Central memory CD4-positive, alpha-beta T cell (primary cell): ENCODE measurements at places on chromosomes 1 and 21.

DNA sequence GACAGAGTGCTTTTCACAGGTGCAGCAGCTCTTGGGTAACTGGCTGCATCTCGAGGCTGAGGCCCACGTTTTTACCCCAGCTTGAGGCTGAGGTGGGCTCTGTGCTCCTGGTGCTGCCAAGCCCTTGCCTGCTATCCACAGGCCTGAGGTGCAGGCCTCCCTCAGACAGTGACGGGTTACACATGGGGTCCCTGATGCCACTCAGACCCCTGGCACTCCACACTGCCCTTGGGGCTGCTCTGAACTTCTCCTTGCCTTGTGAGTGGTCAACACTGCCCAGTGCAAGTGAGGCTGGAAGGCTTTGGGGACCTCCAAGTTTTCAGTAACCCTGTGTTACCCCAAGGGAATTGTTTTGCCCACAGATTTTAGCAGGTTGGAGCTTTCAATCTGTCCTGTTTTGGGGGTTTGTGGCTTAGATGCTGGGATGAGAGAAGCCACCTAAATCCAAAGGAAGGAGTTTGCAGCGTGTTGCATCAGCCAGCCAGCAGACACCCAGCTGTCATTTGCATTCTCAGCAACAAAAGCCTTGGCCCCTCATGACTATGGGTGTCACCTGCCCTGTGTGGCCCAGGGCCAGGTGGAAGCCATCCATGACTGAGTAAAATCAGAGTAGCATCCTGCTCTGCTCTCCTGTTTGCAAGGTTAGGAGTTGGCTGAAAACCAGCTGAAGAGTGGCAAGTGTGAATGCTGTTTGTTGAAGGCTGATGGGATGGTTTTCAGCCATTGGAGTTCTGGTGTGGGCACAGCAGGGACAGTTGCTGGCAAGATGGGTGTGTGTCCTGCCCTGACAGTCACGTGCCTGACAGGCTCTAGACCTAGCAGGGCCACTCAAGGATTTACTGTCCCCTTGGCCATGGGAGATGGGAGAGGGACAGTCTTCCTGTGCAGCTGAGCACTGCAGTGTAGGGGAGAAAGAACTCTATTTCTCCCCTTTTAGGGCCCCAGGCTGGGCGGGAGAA, 3.2 kb downstream of the RNF187 start:
- DNase-seq: no peak

- no peak for DNase-seq
Measured at GRCh38 chr1:232995189-232995588, 44.8 kb downstream of the NTPCR start.

DNA sequence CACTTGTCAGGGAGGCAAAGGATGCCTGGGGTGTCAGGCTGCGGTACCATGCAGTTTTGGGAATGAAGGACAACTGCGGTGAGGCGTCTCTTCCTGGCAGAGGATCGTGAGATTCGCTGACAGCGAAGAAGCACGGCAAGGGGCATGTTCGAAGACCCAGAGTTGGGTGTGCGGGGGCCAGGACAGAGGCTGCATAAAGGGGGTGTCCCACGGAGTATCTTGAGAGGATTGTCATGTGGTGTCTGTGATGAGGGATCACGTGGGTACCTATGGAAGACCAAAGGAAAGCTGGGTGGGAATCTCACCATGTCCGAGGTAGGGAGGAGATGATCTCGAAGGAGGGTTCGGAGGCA, 372 bp downstream of the SLC25A44 start:
- DNase-seq: no peak

DNA sequence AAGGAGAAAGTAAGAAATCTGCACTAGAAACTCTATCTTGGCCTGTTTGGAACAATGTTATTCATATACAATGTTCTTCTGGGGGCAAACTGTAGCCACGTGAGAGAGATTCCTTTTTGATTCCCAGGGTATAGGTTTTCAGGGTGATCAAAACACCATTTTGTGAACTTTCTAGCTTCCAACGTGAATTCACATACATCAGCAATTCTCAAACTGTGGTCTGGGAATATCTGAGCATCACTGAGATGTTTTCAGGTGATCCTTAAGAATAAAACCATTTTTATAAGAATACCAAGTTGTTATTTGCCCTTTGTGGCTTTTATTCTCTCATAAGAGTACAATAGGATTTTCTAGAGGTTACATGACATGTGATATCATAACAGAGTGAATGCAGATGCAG, 66.9 kb upstream of the ATP1A1 start:
- no peak for DNase-seq

- no peak for DNase-seq
Measured at GRCh38 chr1:217569021-217569420, 61.9 kb downstream of the GPATCH2 start.

DNA sequence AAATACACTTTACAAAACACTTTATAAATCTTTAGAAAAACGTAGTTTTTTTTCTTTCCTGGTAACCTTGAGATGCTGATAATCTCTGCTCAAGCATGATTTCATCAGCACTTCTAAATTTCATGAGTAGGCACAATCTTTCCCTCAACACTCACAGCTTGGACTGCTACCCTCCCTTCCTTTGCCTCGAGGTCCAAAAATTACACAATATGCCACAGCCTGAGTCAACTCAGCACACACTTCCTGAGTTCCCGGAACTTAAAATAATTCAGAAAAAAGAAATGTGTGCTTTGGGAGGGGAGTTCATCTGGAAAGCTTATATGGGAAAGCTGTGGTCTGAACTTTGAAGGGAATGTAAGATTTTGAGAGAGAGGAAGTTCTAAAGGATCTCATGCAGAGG, 5.9 kb downstream of the CLCA2 start:
- no peak for DNase-seq

- no peak for DNase-seq
Measured at GRCh38 chr1:214458541-214458940, 92.9 kb downstream of the PTPN14 start.

DNA sequence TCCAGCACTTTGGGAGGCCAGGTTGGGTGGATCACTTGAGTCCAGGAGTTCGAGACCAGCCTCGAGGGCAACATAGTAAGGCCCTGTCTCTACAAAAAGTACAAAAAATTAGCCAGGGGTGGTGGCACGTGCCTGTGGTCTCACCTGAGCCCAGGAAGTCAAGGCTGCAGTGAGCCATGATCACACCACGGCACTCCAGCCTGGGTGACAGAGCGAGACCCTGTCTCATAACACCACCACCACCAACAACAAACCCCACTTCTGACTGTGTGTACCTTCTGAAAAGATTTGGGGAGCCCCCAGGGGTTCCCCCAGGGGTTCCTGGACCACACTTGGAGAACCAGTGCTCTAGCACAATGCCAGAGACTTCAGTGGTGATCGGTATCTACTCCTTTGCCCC, 29.9 kb downstream of the NUAK2 start:
- no peak for DNase-seq

- DNase-seq: no peak
Measured at GRCh38 chr1:168560370-168560769, 16.0 kb upstream of the XCL1 start.

DNA sequence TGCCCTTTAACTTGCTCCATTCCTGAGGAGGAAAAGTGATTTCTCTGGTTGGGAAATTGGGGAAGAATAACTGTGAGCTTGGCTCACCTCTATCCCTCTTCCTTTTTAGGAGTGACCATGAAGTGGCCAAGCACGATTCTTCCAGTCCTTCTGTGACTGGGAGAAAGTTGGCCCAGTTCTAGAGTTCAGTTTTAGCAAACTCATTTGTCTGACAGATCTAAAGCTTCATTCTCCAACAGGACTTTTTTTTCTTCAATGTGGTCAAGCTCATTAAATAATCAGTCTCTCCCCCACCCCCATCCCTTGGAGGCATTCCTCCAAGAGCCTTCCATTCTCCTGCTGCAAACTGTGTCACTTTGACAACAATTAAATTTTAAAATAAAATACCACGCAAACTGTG, 6.4 kb upstream of the AGL start:
- no peak for DNase-seq

- DNase-seq: no peak
Measured at GRCh38 chr1:209344156-209344555, 239.4 kb upstream of the CAMK1G start.

- no peak for DNase-seq
Measured at GRCh38 chr21:38821959-38822682, 16.4 kb downstream of the ETS2 start.

GRCh38 chr1:195909061-195909460, 699.2 kb downstream of the KCNT2 start:
- no peak for DNase-seq

- DNase-seq: no peak
Measured at GRCh38 chr1:91891454-91891853, 5.5 kb upstream of the TGFBR3 start.

GRCh38 chr1:155210314-155211104, 2.0 kb downstream of the MTX1 start:
- no peak for DNase-seq

DNA sequence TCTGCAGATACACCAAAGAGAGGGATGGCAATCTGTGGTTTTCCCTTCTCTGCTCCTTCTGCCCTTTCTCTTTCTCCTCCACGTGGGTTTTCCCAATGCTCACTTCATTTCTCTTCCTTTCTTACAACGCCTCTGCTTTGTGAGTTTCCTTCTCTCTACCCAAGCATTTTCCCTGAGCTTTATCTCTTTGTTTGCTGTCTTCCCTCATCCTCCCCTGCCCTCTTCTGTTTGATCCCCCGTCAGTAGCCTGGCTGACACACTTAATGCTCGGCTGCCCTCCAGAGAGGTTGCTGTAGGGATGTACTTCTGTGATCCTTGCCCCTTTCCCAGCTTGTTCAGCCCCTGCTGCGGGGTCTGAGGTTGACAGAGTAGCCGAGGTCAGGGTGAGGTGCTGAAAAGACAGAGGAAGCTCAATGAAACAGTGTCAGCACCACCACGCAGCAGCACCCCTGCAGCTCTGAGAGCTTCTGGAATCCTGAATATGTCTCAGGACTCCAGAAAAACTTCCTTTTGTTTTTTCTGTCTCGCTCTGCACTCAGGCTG, 6.0 kb downstream of the EDARADD start:
- DNase-seq: no peak

GRCh38 chr1:46581681-46582455, 22.2 kb downstream of the MKNK1 start:
- peak; percentile 27 for DNase-seq

- DNase-seq: peak; percentile 45
Measured at GRCh38 chr1:92953491-92953890, 7.8 kb downstream of the DIPK1A start.

GRCh38 chr1:76477156-76477555, 390.1 kb upstream of the ST6GALNAC5 start:
- no peak for DNase-seq

GRCh38 chr1:58732087-58732775, 32.4 kb upstream of the MYSM1 start:
- DNase-seq: no peak

GRCh38 chr1:181159451-181160140, 71.1 kb downstream of the IER5 start:
- DNase-seq: peak; percentile 75

GRCh38 chr1:121516234-121516967, 331.6 kb downstream of the SRGAP2C start:
- DNase-seq: peak; percentile 75

DNA sequence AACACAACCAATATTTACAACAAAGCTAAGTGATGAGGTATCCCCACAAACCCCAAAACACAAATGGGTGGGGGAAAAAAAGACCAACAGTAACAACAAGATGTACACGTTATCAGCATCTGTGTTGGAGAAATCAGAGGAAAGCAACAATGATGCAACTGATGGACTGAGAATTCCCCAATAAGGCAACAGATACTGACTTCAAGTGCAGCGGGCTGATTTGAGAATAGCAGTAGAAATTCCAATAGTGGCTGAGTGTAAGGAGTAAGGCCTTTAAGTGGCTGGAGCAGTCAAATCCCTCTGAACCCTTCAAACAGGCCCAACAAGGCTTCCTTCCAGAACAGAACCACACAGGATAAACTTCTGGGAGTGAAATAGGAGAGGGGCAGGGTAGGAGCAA, 97.6 kb downstream of the TM2D1 start:
- no peak for DNase-seq

GRCh38 chr1:9228609-9229008, 6.0 kb upstream of the H6PD start:
- DNase-seq: no peak

DNA sequence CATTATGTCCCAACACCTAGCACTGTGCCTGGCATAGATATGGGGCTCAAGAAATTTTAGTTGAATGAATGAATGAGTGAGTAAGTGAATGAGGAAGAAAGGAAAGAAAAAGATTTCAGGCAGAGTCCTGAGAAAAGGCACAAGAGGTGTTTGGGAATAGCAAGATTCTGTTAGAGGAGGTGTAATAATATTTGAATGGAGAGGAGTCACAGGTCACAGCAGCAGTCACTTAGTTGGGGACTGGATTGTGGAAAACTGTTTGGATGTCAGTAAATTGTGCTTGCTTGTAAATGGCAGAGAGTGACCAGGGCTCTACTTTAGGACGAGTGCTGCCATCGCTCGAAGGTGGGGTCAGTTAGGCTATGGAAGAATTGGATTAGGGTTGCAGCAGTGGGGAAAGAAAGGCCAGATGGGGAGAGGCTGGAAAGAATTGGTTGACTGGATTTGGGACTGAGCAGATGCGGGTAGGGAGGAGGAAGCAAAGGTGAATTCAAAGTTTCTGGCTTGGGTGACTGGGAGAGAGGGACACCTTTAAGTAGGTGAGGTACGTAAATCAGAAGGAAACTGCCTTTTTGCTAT, 9.3 kb downstream of the CDC14A start:
- no peak for DNase-seq

DNA sequence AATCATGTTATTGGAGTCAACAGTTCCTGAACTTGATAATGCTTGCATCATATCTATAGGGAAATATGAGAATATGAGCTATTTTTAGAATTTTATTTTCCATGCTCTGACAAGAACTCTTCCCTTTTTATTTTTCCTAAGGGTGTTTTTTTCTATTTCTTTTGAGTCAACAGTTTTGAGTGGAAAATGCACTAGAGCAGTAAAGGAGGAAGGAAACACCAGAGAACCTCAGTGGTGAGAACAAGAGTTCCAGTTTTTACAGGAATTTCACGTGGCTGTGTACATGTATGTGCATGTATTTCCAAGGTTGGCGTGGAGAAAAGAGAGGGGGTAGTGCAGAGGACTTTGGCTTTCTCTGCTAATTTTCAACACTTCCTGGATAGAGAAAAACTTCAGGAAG, 63.6 kb upstream of the TNFSF18 start:
- DNase-seq: no peak

DNA sequence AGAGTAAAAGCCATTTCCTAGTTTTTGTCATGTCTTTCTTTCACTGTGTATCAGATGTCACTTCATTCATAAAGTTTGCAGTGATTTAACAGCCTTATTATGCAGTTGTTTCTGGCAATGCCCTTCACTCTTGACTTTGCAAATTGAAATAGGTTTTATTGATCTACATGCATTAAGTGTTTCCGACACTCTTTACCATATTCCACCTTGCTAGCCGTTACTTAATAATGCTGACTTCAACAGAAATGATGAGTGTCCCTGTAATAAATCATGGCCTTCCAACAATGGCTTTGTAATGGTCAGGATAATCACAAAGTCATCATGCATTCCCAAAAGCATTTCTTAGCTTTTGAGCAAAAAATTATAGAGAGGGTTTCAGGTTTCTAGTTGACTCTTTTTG, 236.8 kb upstream of the FMN2 start:
- no peak for DNase-seq
